Chondrocyte (in vitro differentiated cells): ENCODE measurements at places on chromosomes 6 and 20. TPM values are rescaled to one million over a fixed set of nuclear protein-coding genes. Genes with fewer than 3 reads are reported as not detected.

DNA sequence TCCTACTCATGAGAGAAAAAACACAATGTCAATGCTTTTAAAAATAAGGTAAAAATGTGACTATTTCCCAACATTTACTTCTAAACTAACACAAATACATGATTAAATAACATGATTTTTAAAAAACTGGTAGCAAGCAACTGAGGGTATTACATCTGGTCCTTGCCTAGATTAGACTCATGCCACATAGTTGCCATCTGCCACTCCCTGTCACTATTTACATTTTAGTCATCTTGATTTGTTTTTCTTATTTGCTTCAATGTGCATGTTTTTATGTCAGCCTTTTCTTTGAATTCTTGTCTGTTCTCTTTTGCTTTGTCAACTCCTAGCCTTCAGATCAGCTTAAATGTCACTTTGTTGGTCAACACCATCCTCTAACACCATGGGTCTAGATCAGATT is 207.0 kb upstream of the SIM1 start:
- no peak for DNase-seq

DNA sequence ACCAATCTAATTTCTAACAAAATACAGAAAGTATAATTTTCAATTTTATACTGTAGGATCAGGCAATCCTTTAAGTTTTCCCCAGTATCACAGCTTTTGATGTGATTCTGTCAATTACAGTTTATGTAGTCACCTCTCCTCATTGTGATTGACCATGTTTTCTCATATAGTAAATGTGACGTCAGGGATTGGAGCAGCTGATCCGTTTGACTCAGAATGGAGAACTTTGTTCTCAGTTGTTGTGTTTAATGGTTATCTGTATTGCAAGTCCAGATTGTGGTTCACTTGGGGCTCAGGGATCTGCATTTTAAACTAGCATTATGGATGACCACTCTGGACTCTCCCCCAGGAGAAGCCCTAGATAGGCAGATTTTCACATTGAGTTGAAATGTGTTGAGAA is 90.6 kb downstream of the DNAH8 start:
- no peak for DNase-seq

DNA sequence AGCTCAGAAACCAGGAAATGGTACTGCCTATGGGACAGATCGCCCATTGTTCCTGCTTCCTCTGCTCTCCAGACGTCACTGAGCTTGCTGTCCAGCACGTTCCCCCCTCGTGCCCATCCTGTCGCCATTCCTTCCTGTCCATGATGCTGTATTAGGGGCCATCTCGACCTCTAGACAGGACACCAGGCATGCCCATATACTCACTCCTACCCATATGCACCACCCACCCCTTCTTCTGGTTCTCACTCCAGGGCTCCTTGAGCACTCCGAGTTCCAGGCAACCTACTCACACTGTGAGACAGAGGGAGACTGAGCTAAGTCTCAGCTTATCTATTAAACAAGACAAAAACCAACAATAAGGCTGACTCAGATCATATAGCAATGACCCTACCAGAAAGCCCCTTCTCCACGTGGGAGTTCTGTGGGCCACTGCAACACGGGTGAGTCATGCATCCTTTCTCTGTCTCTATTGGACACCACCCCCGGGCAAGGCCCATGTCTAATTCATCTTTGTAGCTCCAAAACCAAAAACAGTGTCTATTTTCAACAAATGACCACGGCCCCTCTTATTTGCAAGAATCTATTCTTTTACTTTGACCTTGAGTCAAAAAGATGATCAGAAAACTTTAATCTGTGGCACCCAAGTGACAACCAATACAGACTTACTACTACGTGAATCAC is 65.7 kb downstream of the PSMG4 start:
- DNase-seq, result peak; percentile 11

The ZNF335 gene
- 14.2 to 18.3 TPM (median 14.6 TPM) in 3 replicates for total RNA-seq

The ARMC12 gene
- 1.8 to 1.9 TPM (median 1.8 TPM) in 3 replicates for total RNA-seq
